GM12864 (cell line): ENCODE measurements at places on chromosomes 2 and 18.

- no peak for DNase-seq
These were observed 4.9 kb downstream of the DES start for GRCh38 chr2:219422952-219423534.

DNA sequence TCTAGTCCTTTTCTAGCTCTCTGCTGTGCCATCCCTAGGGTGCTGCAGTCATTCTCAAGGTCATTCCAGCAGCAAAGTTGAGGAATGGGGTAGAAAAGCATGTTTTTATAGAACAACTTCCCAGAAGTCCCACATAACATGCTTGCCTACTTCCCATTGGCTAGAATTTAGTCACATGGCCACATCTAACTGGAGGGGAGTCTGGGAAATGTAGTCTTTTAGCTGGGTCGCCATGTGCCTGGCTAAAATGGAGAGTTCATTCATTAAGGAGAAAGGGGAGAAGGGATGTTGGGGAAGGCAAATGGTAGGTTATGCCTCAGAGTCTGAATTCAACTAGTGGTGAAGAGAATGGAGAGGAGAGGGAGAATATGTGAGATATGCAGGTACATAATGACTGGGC lies 85.7 kb downstream of the SLC4A3 start:
- no peak for DNase-seq

DNA sequence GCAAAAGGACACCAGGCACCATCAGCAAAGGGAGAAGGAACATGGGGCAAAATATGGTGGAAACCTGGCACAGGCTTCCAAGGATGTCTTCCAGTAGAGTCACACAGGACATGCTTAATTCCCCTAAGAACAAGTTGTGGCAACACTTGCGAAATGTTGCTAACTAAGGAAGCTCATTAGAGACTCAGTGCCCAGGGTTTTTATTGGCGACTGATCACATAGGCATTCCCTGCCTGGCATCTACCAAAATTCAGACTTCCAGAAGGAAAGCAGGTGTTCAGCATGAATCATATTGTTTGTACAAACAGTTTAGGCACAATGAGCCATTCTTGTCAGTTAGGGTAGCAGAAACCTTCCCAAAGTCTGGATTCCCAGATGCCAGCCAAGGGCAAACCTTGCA lies 25.7 kb downstream of the SLC4A1AP start:
- DNase-seq = no peak

- no peak for DNase-seq
These were observed 1.7 kb downstream of the TNFRSF11A start for GRCh38 chr18:62326646-62327348.

DNA sequence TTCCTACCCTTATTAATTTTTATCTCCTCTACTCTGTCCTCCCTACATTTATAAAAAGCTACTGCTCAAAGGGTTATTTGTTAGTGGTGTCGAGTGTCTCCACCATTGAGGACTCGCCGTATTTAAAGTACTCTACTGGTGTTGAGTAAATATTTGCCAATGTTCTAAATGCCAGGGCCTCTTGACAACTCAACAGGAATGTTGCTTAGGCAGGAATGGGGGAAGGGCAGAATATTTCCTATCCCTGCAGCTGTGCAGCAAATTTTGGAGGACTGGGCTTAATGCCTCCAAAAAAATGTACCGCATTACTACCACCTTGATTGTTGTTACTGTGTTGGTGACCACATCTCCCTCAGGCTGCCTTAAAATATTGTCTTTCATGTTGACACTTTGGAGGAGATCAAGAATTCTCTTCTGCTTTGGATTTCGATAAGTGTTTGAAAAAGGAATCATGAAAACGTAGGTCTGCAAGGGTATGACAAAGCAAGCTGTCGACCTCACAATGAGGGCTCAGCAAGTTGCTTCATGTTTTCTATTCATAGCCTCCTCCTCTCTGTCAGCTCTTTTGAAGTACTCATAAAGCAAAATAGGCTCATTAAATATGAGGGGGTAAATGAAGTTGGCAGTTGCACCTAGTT lies 84.3 kb downstream of the EFEMP1 start:
- DNase-seq = no peak

DNA sequence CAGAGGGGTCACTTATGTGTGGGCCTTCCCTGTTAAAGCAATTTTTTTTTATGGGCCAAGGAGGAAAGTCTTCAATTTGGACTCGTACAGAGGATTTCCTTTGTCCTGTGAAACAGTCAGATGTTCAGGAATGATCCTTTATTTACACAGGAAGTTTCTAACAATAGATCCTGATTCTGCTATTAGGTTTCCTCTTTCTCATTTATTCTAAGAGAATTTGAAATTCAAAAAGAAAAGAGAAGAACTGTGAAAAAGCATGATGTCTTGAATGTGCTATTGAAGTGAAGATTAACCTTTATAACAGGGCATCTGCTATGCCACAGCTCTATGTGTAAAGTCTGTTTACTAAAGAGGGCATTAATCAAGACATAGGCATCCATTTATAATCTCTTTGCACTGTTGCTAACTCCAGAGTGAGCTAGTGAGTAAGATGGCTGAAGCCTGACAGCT lies 105.3 kb upstream of the FAM98A start:
- DNase-seq = no peak

DNA sequence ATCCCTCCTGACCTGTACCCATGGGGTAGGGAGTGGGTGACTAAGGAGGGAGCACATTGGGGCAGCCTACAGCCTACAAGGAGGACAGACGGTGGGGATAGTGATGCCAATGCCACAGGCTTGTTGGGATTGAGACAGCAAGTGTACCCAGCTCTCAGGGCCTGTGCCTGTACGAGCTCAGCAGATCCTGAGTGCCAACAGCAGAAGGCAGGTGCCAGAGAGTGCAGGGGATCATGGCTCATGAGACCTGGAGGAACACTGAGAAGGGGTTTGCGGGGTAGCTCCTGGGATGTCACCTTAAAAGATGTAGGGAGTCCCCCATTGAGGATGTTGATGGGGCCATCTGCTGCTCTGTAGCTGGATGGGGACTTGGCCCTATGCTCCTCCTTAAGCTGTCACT lies 10.3 kb upstream of the SNED1 start:
- no peak for DNase-seq

DNA sequence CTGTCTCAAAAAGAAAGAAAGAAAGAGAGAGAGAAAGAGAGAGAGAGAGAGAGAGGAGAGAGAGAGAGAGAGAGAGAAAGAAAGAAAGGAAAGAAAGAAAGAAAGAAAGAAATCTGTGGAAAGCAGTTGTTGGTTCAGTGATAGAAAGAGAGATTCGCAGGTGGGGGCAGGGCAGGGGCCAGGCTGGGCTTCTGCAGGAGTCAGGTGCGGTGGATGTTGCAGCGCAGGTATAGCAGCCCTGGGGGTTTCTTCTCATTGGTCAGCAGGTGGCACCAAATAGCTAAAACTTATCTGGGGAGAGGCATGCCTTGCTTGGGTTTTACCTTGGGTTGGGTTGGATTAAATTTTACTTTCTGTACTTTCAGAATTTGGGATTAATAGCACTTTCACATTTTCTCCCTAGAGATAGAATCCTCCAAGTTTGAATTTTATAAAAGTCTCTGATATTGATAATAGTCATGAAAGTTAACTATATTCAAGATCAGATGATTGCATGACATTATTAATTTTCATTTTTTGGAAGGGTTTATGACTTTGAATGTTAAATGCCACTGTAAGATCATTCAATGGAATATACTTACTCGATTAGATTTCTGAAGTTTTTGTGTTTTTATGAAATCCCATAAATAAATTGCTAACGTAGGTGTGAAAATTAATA lies 66.6 kb downstream of the SPTBN1 start:
- DNase-seq = peak; percentile 42

- no peak for DNase-seq
These were observed 39.1 kb downstream of the KLHL29 start for GRCh38 chr2:23423873-23424680.

GRCh38 chr2:61249521-61250071 lies 87.6 kb downstream of the C2orf74 start:
- no peak for DNase-seq

GRCh38 chr2:233711312-233712008 lies 1.2 kb upstream of the UGT1A5 start:
- DNase-seq = no peak

GRCh38 chr2:71714601-71715240 lies 261.4 kb downstream of the DYSF start:
- DNase-seq = no peak

DNA sequence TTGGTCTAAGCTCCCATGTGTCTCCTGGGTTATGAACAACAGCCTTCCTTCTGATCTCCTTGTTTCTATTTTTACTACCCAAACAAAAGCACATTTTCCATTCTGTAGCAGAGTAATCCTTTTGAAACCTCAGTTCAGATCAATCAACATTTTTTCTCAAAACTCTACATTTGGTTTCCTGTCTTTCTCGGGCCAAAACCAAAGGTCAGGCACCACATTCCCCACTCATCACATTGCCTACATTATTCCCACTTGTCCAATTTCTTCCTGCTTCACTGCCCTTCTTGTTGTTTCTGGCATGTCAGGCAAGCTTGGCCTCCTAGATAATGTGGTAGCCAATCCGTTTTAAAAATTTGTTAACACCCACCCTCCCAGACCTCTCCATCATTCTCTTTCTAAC lies 196.8 kb downstream of the PPP1R1C start:
- no peak for DNase-seq

- DNase-seq = no peak
These were observed 10.2 kb downstream of the ALPG start for GRCh38 chr2:232416521-232417470.

DNA sequence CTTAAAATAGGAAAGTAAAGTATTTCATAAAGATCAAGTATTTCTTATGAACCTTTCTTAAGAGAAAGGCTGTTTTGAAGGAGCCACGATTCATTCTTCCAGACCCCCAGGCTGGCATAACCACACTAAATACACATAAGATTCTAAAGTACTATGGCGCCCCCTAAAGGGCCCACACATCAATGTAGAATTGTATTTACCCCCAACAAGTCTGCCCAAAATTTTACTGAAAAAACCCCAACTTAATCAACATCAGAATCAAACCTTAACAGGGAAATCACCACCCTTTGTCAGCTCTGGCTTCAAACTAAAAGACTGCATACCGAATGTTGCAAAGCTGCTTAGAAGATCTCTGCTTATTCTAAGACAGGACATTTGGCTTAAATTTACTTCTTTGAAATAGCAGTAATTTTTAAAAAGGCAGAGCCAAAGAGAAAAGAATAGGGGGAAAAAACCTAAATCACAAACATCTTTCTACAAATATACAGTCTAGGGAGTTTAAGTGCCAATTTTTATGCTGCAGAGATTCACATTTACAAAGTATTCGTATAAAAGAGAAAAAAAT lies 20.4 kb upstream of the BCL2 start:
- DNase-seq = no peak

DNA sequence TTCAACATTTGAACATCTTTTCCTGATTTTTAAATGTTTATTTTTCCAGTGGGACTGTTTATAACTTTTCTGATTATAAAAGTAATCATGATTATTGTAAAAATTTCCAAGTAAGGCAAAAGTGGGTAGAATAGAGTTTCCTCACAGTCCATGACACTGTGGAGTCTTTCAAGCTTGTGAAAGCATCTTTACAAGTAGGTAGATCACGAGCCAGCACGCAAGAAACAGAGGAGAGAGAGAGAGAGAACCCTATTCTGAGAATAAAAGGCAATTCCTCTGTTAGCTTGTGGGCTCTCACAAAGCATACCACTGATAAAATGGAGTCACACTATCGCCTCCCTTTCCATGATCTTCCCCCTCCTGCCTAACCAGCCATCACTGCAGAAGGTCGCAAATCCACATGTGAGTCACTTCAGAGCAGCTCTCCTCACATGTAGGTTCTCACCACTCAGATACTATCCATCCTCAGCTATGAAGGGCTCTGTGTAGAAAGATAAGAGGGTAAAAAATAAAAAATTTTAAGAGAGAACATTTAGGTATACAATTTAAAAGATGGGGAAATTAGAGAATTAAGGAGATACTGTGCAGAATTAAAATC lies 40.3 kb downstream of the AAK1 start:
- no peak for DNase-seq

DNA sequence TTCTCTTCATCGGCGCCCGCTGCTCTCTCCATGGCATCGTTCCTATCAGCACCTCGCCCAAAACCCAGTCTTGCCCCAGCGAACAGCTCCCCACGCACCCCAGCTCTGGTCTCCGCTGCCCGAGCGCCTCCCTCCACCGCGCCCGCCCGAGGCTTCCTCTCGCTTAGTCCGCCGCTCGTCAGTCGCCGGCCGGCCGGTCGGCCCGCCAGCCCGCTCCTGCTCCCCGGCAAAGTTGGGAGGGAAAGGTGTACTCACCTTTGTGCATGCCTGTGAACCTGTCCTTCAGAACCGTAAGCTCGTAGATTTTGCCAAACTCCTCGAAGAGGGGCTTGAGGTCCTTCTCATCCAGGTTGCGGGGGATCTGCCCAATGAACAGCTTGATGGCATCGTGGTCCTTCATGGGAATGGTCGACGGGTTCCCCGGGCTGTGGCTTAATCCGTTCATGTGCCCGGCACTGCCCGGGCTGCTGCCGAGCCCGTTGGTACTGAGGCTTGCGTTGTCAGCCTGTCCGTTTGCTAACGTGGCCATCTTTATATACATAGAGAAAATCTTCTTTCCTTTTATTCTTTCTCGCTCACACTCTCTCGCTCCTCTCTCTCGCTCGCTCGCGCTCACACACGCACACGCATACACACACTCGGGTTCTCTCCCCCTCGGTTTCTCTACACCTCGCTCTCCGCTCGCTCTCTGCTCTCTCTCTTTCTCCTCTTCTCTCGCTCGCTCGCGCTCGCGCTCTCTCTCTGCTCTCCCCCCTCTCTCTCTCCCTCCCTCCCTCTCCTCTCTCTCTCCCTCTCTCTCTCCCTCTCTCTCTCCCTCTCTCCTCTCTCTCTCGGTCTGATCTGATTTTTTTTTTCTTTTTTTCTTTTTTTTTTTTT lies at the start of gene CELF4:
CELF4 (minus strand) TSS at position 698 of the 876 bp plus-strand sequence.
- no peak for DNase-seq

DNA sequence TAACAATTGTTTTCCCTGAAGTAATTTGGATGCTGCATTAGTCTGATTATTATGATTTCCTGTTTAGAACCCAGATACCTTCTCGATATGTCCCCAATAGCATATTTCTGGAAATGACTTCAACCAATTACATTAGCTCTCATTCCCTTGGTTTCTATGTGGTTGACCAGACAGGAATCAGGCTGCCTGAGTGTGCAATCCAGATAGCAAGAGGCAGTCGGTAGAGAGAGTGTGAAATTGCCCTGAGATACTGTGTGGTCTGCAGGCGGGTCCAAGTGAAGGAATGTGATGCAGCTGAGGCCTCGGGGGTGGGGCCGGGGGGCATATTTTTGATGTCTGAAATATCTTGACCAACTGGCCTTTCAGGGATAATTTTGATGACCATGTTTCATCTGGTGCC lies 143.9 kb upstream of the ITGA6 start:
- DNase-seq = no peak

DNA sequence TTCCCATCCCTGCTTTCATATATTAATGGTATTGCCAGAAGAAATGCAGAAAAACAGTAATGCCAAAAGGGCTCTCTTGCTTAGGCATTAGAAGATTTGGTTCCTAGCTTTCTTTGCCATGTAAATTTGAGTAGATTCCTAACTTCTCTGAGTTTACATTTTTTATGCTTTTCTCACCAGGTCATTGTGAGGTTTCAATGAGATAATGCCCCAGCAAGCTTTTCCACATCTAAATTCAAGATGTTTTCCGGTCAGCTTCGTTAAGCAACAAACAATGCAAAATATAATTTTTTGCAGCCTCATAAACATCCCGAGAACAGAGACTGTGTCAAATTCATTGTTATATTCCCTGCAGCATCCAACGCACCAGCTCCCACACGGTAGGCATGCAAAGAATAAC lies 44.9 kb downstream of the NCKAP5 start:
- DNase-seq = no peak
